ENCODE measurements at places on chromosomes 16 and 17.

GRCh38 chr16:85576944-85577343, 36.2 kb upstream of the GSE1 start:
- no peak for DNase-seq

DNA sequence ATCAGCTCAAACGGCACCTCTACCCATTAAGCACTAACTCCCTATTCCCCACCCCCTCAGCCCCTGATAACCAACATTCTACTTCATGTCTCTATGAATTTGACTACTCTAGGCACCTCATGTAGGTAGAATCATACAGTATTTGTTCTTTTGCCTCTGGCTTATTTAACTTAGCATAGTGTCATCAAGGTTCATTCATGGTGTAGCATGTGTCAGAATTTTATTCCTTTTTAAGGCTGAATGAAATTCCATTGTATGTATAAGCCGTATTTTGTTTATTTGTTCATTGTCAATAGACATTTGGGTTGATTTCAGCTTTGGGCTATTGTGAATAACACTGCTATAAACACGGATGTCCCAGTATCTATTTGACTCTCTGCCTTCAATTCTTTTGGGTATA, 794.9 kb upstream of the SOX9 start:
- DNase-seq, result no peak

GRCh38 chr16:4954714-4955113, 3.4 kb upstream of the SEC14L5 start:
- no peak for DNase-seq

DNA sequence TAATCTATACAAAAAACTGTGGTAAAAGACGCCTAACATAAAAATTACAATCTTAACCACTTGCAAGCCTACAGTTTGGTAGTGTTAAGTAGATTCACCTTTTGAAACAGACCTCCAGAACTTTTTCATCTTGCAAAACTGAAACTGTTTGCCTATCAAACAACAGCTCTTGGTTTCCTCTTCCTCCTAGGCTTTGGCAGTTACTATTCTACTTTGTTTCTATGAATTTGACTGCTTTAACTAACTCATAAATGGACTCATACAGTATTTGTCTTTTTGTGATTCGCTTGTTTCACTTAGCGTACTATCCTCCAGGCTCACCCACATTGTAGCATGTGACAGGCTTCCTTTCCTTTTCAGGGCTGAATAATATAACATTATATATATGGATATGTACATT, 97.0 kb downstream of the PRKCA start:
- no peak for DNase-seq

DNA sequence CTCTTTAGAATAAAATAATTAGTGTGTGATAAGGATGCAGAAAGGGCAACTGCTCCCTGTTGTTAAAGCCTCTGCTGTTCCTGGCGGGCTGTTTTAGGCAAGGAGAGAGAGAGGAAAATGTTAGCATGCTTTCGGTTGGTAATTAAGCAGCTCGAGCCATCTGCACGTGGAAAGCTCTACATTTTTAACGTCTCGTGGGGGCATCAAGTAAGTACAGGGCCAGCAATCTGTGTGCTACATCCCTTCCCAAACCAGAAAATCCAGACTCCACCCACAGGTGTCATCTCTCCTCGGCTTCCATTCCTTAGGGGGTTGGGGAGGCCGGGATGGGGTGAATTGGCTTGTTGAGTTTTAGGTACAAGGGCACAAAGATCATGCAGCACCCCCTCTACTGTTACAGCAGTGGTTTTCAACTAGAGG, 62.4 kb upstream of the MARCHF10 start:
- no peak for DNase-seq

GRCh38 chr17:56257075-56257474, 103.8 kb downstream of the ANKFN1 start:
- no peak for DNase-seq

DNA sequence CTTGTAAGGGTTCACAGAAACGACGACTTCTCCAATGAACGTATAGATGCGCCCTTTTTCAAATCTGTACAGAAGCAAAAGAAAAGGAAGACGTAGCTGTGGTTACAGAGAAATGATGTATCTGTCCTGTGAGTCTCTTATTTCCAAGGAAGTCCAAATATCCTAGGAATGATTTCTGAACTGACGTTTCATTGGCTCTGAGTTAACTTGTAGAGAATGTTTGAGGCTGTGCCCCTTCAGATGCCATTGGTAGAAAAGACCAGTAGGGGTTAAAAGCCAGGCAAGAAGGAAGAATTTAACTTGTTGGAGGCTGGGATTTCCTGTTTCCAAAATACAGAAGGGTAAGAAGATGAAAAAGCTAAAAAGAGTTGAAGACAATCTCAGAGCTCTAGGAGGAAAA, 96.2 kb downstream of the MYO1D start:
- DNase-seq, result no peak

DNA sequence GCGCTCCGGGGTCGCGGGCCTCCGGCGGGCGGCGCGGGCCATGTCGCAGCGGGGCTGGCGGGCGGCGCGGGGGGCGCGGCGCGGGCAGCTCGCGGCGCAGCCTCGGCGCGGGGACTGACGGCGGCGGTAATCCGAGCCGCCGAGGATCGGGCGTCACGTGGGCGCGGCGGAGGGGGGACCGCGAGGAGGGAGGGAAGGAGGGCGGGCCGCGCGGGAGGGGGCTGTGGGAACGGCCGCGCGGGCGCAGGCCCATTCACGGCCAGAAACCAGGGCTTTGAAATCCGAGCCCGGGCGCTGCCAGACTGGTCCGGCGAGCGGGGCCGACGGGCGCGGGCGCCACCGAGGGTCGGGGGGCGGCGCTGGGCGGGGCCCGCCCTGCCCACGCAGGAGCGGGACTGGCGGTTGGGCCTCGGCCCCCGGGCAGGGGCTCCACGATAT, at the start of gene MTSS2:
MTSS2 (minus strand) TSS at position 116 of the 438 bp plus-strand sequence. CDS start 262 bp downstream, outside the sequence.
- DNase-seq, result no peak

- no peak for DNase-seq
These were observed 6.0 kb upstream of the CDR2L start for GRCh38 chr17:74981318-74981978.

- DNase-seq, result peak; percentile 24
These were observed 189.4 kb upstream of the CDH8 start for GRCh38 chr16:62225675-62226074.

- no peak for DNase-seq
These were observed 45.0 kb downstream of the SRCIN1 start for GRCh38 chr17:38560503-38561318.

GRCh38 chr16:88108762-88109161, 157.5 kb downstream of the BANP start:
- no peak for DNase-seq

DNA sequence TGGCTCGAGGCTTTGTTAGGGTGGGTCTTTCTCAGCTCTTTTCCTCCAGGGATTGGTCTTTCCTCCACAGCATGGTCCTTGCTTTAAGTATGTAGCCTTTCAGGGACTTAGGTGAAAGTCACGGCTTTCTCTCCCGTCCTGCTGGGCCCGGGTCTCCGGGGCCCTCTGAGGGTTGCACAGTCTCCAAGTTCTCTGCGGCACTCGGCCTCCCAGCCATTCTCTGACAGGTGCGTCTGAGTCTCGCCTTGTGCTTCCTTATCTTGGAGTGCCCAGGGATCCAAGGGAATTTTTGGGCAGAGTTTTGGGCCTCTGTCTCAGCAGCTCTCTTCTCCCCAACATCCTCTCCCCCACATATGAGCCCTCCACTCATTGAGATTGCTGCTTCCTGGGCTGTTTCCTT, 36.6 kb downstream of the ZNF750 start:
- no peak for DNase-seq

DNA sequence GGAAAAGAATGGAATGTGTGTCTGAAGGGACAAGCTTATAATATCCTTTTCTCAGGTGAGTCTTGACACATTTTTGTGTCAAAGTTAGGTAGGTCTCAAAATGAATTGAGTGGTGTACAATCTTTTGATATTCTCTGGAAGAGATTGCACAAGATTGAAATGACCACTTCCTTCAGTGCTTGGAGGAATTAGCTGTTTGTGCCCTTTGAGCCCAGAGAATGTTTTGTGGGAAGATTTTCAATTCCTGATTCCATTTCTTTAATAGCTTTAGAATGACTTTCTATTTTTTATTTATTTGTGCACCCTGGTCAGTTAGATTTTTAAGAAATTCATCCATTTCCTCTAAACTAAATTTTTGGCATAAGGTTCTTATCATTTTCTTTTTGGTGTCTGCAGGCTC, 1.6 kb upstream of the CCL13 start:
- DNase-seq, result no peak

- DNase-seq, result no peak
These were observed 1.3 kb upstream of the CD300C start for GRCh38 chr17:74547264-74547663.

GRCh38 chr16:11377154-11377553, 31.9 kb downstream of the RMI2 start:
- no peak for DNase-seq

GRCh38 chr16:1156055-1156982, 3.4 kb downstream of the CACNA1H start:
- no peak for DNase-seq

DNA sequence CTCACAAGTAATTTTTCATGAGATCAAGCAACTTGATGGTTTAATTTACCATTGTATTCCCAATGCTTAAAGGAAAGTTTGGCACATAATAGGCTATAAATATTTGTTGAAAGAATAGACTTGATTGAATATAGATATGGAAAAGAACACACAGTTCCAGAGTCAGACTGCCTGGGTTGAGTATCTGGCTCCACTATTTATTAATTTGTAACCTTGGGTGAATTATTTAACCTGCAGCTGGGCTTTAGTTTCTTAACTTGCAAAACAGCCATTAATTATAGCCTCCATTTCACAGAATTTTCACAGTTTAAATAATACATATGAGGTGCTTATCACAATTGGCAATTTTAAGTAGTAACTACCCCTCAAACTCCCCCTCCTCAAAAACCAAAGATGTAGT, 73.6 kb downstream of the NCOR1 start:
- no peak for DNase-seq

DNA sequence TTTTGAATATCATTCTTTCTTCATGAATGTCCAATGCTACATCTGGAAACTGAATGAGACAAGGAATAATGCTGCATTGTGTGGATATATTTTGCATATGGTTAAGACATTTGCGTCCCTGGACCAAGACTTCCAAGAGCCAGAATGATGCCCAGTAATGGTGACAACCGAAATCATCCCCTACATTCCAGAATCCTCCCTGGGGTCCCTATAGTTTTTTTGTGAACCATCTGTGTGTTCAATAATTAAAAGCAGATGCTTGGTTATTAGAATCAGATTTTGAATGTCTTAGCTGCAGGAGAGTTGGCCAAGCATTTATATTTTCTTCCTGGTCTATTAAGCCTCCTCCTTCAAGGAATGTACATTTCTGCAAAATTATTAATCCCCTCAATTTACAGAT, 426.7 kb upstream of the CDH8 start:
- DNase-seq, result no peak
